Fibroblast of the aortic adventitia (primary cell): ENCODE measurements at places on chromosomes 1 and 21.

GRCh38 chr1:237591353-237591752 is 299.4 kb downstream of the ZP4 start:
- no peak for DNase-seq

DNA sequence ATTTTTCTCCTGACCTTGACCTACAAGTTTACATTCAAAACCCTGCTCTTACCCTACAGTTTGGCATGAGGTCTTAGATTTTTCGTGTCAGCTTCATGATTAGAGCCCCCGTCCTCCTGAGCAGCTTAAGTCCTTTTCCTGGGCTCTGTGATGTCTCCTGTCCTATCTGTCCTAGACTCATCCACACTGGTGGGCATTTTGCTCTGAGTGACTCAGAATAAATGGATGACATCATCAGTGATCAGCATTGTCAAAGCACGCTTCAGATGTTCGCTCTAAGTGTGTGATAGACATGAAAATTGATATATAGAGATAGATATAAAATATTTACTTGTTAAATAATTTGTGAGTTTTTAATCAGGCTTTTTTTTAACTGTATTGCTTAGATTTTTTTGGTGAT is 21.8 kb downstream of the RGS13 start:
- DNase-seq: no peak

GRCh38 chr1:231327617-231328016 is 10.0 kb downstream of the EXOC8 start:
- no peak for DNase-seq

DNA sequence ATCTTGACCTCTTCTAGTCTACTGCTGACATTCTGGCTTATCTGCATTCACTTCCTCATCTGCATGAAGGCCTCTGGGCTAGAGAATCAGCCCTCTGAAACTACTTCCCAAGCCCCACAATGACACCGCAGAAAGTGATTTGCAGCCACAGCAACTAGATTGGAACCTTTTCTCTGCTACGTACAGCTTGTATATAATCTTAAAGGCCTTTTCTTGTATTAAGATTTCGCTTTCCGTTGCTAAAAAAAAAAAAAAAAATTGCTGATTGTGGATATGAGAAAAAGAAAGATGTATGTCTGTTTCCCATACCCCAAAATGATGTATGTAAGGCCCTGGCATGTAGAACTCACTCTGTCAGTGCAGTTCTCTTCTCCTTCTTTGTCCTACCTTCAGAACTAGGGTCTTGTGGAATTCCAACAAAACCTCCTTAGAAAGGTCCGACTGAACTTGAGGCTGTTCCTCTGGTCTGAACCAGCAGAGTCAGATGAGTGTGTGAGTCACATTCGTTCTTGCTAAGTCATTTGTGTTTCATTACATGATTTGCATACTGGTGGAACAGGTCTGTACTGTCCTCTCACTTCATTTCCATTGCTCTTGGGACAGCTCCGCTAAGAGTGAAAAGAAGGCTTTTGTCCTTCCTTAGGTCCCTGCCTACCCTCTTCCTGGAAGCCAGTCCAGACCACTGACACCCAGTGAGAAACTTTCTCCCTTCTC is 62.7 kb downstream of the PLPP3 start:
- DNase-seq: peak; percentile 33

GRCh38 chr1:246597340-246597739 is 31.1 kb downstream of the CNST start:
- DNase-seq: peak; percentile 82

DNA sequence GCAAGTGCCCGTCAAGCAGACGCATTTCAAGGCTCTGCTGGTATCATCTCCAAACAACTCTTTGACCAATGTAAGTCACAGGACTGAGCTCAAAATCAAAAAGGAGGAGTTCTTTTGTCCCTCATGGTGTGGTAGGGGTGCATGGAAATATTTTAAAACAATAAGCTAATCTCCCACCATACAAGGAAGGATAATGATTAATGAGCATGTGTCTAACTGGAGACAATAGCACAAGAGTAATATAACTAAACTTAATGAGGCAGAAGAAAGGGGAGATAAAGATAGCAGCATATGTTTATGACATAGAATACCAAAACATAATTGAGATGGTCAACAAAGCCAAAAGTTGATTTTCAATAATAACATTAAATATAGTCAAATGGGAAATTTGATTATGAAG is 668.0 kb upstream of the ZP4 start:
- DNase-seq: no peak

DNA sequence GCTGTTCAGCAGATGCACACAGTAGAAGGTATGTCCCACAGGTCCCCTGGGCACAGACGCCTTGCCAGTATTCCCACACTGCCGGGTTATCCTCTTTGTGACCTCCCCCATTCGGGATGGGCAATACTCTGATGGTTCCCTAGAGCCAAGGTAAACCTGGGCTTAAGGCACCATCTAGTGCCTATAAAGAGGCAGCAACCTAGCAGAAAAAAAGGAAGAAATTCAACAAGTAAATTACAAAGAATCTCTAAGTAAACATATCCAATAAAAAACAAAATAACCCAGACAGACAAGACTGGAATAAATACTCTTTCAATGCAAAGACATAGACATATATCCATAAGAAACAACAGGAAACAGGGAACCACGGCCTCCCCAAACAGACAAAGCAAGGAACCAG is 39.4 kb downstream of the HSF2BP start:
- no peak for DNase-seq

DNA sequence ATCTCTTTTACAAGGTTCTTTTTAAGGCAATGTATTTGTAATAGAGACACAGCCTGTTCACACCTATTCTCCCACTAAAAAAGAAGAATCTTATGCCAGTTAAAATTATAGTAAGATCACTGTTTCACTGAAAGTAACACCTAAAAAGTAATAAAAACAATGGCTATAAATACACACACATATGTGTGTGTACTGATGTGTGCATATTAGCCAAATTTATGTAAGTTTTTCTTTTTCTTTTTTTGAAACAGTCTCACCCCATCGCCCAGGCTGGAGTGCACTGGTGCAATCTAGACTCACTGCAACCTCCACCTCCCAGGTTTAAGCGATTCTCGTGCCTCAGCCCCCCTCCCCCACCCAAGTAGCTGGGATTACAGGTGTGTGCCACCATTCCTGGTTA is 56.8 kb upstream of the SLC30A10 start:
- DNase-seq: no peak

- peak; percentile 88 for DNase-seq
Measured at GRCh38 chr1:150192012-150192411, 42.3 kb downstream of the PLEKHO1 start.

GRCh38 chr1:241640867-241641622 is 876 bp upstream of the CHML start:
- no peak for DNase-seq

- DNase-seq: peak; percentile 95
Measured at GRCh38 chr1:206001476-206001888, 1.7 kb downstream of the RAB7B start.

DNA sequence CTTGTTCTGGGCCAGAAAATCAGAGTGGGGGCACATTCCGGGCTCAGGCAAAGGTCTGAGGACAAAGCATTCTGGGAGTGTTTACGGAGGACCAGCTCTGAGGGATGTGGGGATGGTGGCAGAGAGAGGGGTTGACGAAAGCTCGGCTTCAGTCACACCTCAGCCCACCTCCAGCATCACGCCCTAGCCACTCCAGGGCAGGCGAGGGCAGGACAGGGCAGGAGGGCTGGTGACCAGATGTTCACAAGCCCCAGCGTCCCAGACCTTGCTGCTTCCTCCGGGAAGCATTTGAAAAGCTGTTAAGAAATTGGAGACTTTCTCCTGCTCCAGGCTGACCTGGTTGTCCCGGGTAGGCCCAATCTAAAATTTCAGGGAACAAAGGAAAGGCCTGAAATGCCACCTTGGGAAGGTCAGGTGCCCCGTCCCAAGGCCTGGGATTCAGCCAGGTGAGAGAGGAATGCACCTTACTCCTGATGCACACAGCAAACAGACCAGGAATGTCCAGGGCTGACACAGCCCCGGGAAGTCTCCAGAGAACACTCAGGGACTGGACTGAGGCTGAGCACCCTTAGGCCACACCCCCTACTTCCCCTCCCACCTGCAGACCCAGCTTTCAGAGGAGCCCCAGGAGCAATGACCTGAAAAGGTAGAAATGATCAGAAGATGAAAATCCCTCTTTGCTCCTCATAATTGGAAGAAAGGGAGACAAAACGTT is 71.9 kb upstream of the KLHDC7A start:
- DNase-seq: no peak

- no peak for DNase-seq
Measured at GRCh38 chr1:91749788-91750231, 136.1 kb downstream of the TGFBR3 start.

- DNase-seq: no peak
Measured at GRCh38 chr1:155080312-155081228, 1.9 kb downstream of the EFNA3 start.

GRCh38 chr1:93349231-93350135 is 3.8 kb downstream of the DR1 start:
- DNase-seq: peak; percentile 40

DNA sequence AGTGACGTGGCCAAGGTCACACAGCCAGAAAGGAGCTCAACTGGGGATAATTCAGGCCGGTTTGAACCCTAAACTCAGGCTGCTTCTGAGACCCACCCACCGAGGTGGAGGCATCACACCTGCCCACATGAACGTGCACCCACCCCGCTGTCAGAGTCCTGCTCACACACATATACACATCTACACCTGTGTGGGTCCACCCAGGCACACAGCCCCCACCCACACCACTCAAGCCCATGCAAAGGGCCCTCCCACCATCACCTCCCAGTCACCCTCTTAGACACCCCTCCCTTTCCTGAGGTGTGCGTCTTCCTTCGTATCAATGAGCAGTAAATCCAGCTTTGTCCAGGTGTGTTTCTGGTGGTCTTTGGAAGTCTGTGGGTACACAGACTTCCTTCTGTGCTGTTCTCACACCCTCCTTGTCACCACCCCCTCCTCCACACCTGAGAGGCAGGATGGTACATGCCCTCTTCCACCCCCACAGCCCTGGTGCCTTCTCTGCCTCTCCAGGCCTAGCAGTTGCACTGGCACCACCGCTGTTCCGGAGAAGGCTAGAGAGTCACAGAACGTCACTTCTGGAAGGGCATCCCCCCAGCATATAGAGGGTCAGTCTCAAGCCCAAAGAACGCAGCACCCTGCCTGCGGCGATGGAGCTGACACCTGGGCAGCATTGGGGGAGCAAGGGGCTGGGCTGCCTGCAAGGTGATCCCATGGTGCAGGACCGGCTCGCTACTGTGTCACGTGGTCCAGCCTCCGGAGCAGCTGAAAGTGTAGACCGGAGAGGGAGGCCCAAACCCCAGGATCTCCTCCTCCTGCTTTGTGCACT is 18.9 kb upstream of the FAM131C start:
- no peak for DNase-seq

GRCh38 chr1:151799179-151800022 is 5.8 kb downstream of the LINGO4 start:
- DNase-seq: no peak

DNA sequence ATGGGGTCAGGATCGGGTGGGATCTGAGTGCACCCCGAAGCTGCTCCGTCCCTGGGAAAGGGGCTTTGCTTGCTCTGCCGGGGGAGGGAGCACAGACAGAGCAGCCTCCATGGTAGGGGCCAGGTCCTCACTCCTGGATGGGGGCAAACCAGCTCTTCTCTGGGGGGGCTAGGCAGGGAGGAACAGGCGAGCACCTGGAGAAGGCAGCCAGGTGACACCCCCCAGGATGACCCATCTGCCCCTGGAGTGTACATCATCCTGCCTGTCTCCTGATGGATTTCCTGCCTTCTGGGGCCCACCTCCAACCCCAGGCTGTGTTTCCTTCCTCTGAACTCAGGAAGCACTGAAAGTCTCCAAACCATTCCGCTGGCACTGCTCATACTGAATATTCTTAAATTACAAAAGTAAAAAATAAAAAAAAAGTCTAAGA is 248.0 kb downstream of the RHOU start:
- no peak for DNase-seq

DNA sequence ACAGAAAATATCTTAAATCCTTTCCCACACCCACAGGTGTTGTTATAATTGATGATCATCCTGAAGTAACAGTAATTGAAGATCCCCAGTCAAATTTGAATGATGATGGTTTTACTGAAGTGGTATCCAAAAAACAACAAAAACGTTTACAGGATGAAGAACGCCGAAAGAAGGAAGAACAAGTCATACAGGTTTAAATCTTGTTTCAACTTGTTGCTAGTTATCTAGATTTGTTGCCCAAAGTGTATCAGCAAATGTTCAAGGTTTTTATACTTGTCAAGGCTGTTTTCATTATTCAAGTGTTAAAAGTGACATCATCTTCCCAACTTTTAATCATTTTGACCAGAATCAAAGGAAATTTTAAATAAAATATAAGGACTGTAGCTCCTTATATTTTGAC is 64.7 kb downstream of the PRRC2C start:
- DNase-seq: no peak

DNA sequence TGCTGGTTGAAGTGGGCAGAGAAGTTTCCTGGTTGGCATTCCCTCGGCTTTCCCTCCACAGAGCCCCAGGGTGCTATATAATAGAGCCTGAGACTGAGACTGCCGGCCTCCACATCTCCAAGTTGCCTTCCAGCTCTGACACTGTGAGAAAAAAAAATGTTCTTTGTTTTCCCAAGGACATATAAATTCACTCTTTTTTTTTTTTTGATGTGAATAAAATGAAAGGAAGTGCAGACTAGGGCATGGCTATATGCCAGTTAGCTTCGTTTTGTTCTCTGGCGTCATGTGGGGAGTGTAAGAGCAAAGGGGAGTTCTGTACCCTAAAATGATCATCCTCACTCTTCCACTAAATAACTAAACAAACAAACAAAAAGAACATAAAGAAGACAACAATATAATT is 101.6 kb downstream of the TNFSF18 start:
- no peak for DNase-seq

- no peak for DNase-seq
Measured at GRCh38 chr1:37094302-37094701, 60.0 kb upstream of the GRIK3 start.

DNA sequence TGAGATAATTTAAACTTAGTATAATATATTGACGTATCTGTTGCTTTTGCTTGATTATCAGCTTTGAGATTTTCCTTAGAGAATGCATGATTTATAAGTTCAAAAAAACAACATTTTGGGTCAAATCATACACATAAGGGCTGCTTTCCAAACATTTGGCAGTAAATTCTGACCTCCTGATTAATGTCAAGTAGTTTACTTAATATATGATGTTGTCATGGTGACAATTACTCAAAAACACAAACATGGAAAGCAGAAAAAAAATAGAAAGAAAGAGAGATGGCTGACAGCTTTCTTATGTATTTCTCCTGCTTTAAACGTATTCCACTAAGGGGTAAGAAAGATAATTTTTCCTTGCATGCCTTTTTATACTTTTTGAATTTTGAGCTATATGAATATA is 258.2 kb upstream of the C1orf105 start:
- DNase-seq: no peak
